ENCODE measurements at places on chromosomes 5 and 9. TPM values are rescaled to one million over a fixed set of nuclear protein-coding genes. Genes with fewer than 3 reads are reported as not detected.

DNA sequence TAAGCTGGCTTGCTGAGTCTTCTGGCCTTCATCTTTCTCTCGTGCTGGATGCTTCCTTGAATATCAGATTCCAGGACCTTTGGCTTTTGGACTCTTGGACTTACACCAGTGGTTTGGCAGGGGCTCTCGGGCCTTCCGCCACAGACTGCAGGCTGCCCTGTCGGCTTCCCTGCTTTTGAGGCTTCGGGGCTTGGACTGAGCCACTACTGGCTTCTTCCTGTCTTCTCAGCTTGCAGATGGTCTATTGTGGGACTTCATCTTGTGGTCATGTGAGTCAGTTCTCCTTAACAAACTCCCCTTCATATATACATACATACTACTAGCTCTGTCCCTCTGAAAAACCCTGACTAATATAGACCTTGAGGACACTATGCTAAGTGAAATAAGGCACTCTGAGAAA is 78.3 kb upstream of the SSBP2 start:
- DNase-seq = no peak

DNA sequence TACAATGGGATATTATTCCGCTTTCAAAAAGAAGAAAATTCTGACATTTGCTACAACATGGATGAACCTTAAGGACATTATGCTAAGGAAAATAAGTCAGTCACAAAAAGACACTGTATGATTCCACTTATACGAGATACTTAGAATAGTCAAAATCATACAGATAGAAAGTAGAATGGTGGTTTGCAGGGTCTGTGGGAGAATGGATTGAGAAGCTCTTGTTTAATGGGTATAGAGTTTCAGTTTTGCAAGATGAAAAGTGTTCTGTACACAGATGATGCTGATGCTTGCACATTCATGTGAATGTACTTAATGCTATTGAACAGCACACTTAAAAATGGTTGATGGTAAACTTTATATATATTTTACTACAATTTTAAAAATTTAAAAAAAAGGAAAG is 2050.7 kb upstream of the WWC1 start:
- DNase-seq = no peak

GRCh38 chr5:157549954-157550549 is 25.5 kb downstream of the ADAM19 start:
- no peak for DNase-seq

DNA sequence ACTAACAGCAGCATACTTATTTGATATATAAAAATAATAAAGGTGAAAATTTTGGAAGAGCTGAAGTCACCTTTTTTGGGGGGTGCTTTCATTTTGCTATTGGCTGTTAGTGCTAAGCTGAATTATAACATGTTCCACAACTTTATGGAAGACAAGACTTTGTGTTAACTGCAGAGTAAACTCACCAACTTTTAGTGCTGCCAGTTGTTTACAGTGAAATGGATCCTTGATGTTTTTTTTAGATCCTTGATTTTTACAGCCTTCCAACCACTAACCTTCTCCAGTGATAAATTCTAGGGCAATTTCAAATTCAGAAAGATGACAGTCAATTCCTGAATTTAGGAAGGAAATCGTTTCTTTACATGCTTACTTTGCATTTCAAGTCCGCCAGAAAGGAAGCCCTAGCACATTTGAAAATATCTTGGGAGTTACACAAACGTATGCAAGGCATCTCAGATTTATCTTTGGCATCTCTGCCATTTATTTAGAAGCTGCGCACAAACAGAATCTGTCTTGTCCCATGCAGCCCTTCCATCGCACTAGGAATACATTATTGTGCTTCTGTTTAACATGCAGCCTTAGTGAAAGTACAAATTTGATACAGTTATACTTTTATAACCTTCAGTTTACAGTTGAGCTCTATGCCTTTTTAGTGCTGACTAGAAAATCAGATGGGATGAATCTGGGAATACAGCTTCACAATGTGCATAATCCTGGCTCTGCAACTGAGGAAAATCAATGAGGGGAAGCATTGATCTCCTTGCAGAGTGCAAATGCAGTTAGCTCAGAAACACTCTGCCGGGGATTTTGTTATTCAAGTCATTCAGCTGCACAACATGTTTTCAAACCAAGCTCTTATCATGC is 142.4 kb upstream of the ZNF608 start:
- peak; percentile 29 for DNase-seq

DNA sequence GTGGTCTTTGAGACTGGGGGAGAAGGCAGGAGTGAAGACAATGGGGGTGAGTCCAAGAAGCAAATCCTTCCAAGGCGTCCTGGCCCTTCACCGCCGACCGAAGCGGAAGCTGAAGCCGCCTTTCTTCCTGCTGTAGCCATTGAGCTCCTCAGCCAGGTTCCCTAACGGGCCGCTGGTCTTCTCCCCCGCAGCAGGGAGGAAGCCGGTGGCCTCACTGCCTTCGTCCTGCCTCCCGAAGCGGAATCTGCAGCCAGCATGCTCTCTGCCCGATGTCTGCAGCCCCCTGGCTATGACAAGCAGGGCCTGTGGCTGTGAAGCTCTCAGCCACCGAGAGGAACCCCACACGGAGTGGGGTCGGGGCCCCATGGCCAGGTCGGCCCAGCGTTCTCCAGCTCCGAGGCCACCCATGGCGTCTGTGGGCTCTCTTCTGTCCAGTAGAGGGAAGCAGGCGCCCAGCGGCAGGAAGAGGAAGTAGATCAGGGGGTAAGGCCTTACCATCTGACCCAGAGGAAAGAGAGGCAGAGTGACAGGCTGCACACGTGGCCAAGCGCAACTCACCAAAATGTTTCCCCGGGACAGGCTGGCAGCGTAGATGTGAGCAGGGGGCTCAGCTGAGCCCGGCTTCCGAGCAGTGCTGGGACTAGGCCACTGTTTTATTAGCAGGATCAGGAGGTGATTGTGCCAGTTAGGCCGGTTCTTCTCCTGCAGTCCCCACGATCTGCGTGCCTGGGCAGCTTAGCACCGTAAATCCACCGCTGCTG is 3.1 kb downstream of the QRFP start:
- no peak for DNase-seq

GRCh38 chr9:124134526-124134925 is 123.0 kb downstream of the LHX2 start:
- no peak for DNase-seq

- DNase-seq = no peak
Measured at GRCh38 chr5:159095866-159096242, 3.9 kb downstream of the EBF1 start.

DNA sequence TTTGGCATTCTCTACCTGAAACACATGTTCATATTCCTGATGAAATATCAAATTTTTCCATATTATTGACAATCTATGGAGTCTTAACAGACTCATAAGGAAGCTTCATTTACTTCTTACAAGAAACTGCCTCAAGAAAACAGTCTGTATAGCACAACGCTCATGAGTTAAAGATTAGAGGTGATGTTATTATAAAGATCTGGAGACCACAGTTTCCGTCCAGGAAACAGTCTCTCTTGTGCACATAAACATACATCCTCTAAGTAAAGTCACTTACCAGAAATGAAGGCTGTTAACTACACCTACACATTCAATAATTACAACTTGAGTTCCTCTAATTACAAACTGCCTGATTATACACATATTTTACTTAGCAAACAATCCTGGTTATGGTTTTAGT is 86.9 kb downstream of the RAPGEF6 start:
- peak; percentile 88 for DNase-seq

- DNase-seq = no peak
Measured at GRCh38 chr5:174177976-174178605, 132.6 kb downstream of the NSG2 start.

GRCh38 chr9:28136113-28136512 is 562.8 kb upstream of the C9orf72 start:
- no peak for DNase-seq

GRCh38 chr5:143462431-143462830 is 58.9 kb upstream of the NR3C1 start:
- DNase-seq = no peak

GRCh38 chr5:135533334-135533733 is 2.4 kb downstream of the NEUROG1 start:
- DNase-seq = no peak

- DNase-seq = no peak
Measured at GRCh38 chr5:79697222-79698170, 7.9 kb downstream of the CMYA5 start.

- peak; percentile 77 for DNase-seq
Measured at GRCh38 chr9:134366223-134367031, 40.2 kb downstream of the RXRA start.

DNA sequence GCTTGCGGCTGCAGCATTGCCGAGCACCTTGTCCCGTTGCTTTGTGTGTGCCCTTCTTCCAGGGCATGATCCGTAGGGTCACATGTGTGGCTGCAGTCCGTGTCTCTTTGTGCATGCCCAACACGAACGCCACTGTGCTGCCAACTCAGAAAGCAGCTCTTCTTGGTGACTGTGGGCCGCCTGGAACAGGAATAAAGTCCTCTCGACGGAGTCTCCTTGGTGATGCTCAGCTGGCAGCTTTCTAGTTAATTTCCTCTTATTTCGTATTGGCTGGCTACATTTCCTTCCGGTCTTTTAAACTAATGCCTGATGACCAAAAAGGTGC is 5.8 kb downstream of the EXOC3 start:
- no peak for DNase-seq

DNA sequence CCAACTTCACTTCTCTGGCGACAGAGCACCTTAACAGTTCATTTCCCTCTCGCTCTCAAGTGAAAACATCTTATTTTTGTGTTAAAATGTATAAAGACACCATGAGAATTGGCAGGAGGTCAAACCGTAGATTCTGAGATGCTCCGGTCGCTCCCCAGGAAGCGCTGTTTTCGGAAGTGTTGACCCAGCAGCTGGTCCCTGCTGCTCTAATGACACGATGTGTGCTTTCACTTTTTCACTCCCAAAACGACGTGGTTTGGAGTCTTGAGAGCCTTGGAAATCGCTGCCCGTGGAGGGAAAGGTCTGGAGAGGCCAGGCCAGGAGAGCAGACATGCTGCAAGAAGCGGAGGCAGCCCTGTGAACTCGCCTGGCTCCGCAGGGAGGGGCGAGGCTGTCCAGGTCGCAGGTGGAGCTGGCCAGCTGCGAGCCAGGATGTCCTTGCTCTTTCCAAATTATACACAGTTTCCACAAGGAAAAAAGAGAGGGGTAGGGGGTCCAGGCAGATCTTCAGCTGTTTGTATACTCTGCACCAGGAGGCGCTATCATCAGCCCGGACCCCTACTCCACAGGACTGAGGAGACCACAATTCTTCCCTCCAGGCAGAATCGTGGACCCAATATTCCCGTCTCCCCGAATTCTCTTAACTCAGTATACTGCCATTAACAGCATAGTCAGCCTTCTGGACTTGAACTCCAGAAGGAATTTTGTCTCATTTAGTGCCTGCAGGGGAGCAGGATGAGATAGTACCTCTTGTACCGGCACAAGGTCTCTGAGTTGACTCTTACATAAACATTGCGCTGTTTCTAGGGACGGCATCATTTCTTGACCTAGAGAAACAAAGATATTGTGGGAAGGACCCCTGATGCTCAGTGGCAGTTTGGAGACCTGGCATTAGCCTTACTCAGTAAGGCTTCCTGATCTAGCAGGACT is 248.6 kb upstream of the ANKRD55 start:
- peak; percentile 53 for DNase-seq

DNA sequence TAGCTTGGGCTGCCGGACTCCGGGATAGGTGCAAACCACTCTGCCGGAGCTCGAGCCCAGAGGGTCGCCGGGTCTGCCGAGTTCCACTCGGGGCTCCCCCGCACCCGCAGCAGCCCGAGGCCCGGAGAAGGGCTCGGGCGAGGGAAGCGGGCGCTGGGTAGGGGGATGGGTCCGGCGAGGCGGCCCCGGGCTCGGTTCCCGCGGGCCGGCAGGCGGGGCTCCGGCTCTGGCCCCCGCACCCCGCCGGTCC is 507 bp downstream of the RICTOR start:
- no peak for DNase-seq

DNA sequence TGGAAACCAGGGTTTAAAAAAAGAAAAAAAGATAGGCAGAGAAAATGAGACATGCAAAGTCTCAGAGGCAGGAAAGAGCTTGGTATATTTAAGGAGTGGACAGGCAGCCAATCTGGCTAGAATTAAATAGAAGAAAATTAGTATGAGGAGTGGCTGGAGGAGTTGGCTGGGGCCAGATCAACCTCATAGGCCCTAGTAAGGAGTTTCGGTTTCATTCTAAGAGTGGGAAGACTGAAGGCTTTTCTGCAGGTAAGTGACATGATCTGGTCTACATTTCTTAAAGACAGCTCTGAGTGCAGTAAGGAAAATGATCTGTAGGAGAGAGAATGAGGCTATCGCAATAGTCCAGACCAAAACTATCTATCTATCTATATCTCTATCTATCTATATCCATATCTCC is 27.5 kb downstream of the ADRB2 start:
- no peak for DNase-seq

GRCh38 chr5:90153031-90153430 is 256.5 kb downstream of the CETN3 start:
- peak; percentile 6 for DNase-seq

DNA sequence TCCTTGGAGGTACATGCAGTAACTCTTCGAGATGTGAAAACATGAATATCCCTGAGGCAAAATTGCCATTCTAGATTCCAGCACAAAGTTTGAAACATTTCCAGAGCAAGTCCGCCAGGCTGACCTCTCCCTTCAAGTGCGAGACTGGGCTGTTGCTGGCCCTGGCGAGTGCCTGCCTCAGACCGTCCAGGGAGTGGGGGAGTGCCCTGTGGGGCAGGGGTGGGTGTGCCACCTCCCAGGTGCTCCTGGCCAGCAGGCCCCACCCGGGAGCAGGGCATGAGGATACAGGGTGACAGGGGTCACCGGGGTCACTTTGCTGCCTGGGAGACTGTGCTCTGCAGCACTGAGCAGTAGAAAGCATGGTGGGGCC is 199.9 kb downstream of the AOPEP start:
- DNase-seq = no peak

DNA sequence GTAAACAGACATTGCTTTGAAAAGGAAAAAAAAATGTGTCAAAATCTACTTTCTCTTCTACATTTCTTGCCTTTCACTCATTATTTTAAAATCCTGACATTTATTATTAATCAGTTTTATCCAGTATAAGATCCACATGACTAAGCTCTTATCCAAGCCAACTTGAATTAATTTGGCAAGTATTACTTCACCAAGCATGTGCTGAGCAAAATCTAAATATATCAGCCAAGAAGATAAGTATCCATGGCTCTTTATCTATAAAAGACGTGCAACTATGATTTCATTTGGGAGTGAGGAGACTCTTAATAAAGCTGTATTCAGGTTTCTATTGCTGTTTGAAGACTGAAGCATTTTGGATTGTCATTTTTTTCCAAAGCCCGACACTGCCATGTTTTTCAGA is 221.3 kb downstream of the TRIM36 start:
- no peak for DNase-seq

GRCh38 chr5:372996-373709 is 51.6 kb downstream of the AHRR start:
- peak; percentile 15 for DNase-seq

GRCh38 chr9:6426117-6426516 is 13.1 kb downstream of the UHRF2 start:
- DNase-seq = no peak

Gene CSF1R
- not detected for polyA plus RNA-seq

Gene ARL14EPL
- polyA plus RNA-seq = not detected

Gene DND1
- polyA plus RNA-seq = 1.2 TPM

Gene ALDH7A1
- polyA plus RNA-seq = 43.6 TPM

Gene TRPM6
- polyA plus RNA-seq = 0.01 TPM

Gene PGM5
- polyA plus RNA-seq = 0.14 TPM

Gene TMEM161B
- polyA plus RNA-seq = 3.5 TPM

Gene PCDHA12
- polyA plus RNA-seq = not detected

Gene SLCO4C1
- polyA plus RNA-seq = not detected

Gene ENTPD2
- polyA plus RNA-seq = 0.03 TPM

Gene DMGDH
- polyA plus RNA-seq = 0.11 TPM

Data from endothelial cell of umbilical vein (primary cell).